ENCODE measurements at places on chromosomes 13 and 19. TPM values are rescaled to one million over a fixed set of nuclear protein-coding genes. Genes with fewer than 3 reads are reported as not detected.

Gene C13orf42
- not detected for total RNA-seq

Gene ZNF541
- total RNA-seq: 0.20 TPM

Gene MRPL57
- 18.5 TPM for total RNA-seq

Gene DLL3
- total RNA-seq: 0.28 TPM

- no peaks in the 10 kb centered on the region for H3K4me1 ChIP-seq
- no peak for DNase-seq
- no peak overlapping the region for H3K4me3 ChIP-seq
- no peak overlapping the region for H3K27ac ChIP-seq
- H3K27me3 ChIP-seq: no peaks in the 10 kb centered on the region
Measured at GRCh38 chr13:79281339-79281747, 124.7 kb downstream of the RBM26 start.

DNA sequence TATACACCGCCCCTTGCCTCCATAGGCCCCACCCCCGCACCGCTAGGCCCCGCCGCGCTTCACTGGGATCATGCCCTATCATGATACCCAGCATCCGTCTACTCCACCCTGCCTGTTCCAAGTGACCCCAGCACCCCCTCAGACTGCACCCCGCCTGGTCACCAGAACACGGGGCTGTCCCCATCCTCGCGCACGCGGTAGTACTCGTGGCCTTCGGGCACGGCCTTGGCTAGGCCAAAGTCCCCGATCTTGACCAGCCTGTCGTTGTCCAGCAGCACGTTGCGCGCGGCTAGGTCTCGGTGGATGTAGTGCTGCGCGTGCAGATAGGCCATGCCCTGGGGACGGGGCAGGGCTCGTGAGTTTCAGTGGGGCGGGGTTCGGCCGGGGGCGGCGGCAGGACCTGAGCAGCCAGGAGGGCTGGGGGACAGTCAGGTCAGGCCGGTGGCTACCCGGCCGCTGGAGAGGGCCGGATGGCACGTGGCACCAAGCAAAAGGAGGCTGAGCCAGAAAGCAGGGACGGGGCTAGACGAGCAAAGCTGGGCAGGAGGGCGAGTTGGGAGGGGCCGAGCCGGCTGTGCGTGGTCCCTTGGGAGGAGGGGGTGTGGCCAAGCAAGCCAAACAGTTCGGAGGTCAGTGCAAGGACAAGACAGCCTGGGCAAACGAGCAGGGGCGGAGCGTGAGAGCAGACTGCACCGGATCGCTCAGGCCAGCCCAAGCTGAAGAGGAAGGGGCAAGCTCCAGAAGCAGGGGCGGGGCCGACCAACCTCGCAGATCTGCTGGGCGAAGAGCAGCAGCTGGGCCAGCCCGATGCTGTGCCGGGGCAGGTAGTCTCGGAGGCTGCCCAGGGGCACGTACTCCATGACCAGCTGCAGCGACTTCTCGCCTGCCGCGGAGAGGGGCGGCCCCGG is 13.6 kb upstream of the ICAM3 start:
- H3K4me1 ChIP-seq: no peaks in the 10 kb centered on the region
- peaks cover 42% of the 10 kb centered on the region for H3K36me3 ChIP-seq
- H3K27me3 ChIP-seq: no peaks in the 10 kb centered on the region
- no peak for DNase-seq
- no peak overlapping the region for H3K27ac ChIP-seq
- no peak overlapping the region for H3K4me3 ChIP-seq

- H3K4me1 ChIP-seq: peaks cover 19% of the 10 kb centered on the region
- no peak overlapping the region for H3K27ac ChIP-seq
- no peaks in the 10 kb centered on the region for H3K27me3 ChIP-seq
- no peaks in the 10 kb centered on the region for H3K36me3 ChIP-seq
Measured at GRCh38 chr13:101267656-101268055, 148.7 kb downstream of the NALCN start.

- H3K27ac ChIP-seq: no peak overlapping the region
- peaks cover 33% of the 10 kb centered on the region for H3K36me3 ChIP-seq
- DNase-seq: no peak
Measured at GRCh38 chr13:111202156-111202621, 87.1 kb downstream of the ARHGEF7 start.

GRCh38 chr19:10419646-10420443 is 493 bp upstream of the PDE4A start:
- peak overlapping the region; percentile 82 for H3K4me3 ChIP-seq
- H3K27ac ChIP-seq: peak overlapping the region; percentile 84
- peak; percentile 75 for DNase-seq
- peaks cover 27% of the 10 kb centered on the region for H3K27me3 ChIP-seq
- H3K4me1 ChIP-seq: peaks cover 82% of the 10 kb centered on the region

GRCh38 chr13:113119166-113119821 is 3.3 kb upstream of the F10 start:
- no peaks in the 10 kb centered on the region for H3K27me3 ChIP-seq
- no peak for DNase-seq
- no peaks in the 10 kb centered on the region for H3K36me3 ChIP-seq
- no peaks in the 10 kb centered on the region for H3K4me1 ChIP-seq
- H3K4me3 ChIP-seq: no peak overlapping the region

GRCh38 chr13:77009011-77009410 is 17.1 kb downstream of the CLN5 start:
- H3K27ac ChIP-seq: no peak overlapping the region
- H3K4me1 ChIP-seq: peaks cover 27% of the 10 kb centered on the region
- H3K27me3 ChIP-seq: no peaks in the 10 kb centered on the region
- no peak for DNase-seq
- H3K36me3 ChIP-seq: peaks cover 65% of the 10 kb centered on the region

Measured in activated CD4-positive, alpha-beta memory T cell treated with anti-CD3 and anti-CD28 coated beads, Interleukin-2, amount 10 ng/mL, durations not matched to agents 7 days and 5 days (primary cell).